ENCODE measurements at places on chromosomes 1 and 21. TPM values are rescaled to one million over a fixed set of nuclear protein-coding genes. Genes with fewer than 3 reads are reported as not detected.
A peak's percentile ranks its signal among the peaks of the same experiment; 100 is the strongest.

GRCh38 chr1:156502894-156503697 lies 2.5 kb upstream of the MEF2D start:
- H3K4me1 ChIP-seq: peaks cover 66% of the 10 kb centered on the region
- peak; percentile 92 for DNase-seq
- no peaks in the 10 kb centered on the region for H3K27me3 ChIP-seq
- no peaks in the 10 kb centered on the region for H3K36me3 ChIP-seq
- H3K4me3 ChIP-seq: peak overlapping the region; percentile 4

GRCh38 chr1:178581351-178582303 lies 68.7 kb downstream of the TEX35 start:
- no peaks in the 10 kb centered on the region for H3K36me3 ChIP-seq
- no peak overlapping the region for H3K4me3 ChIP-seq
- H3K27ac ChIP-seq: peak overlapping the region; percentile 40
- H3K27me3 ChIP-seq: no peaks in the 10 kb centered on the region
- no peak for DNase-seq
- no peaks in the 10 kb centered on the region for H3K4me1 ChIP-seq

TSPAN2 gene
- total RNA-seq: 2.6 TPM

FCGR1A gene
- total RNA-seq: 3.5 TPM

GRCh38 chr1:81922955-81923354 lies 122.2 kb downstream of the ADGRL2 start:
- DNase-seq: no peak
- H3K4me1 ChIP-seq: peaks cover 7% of the 10 kb centered on the region
- no peaks in the 10 kb centered on the region for H3K36me3 ChIP-seq
- H3K4me3 ChIP-seq: no peak overlapping the region
- H3K27me3 ChIP-seq: no peaks in the 10 kb centered on the region
- H3K27ac ChIP-seq: no peak overlapping the region

GRCh38 chr1:228120857-228121489 lies 11.9 kb upstream of the MRPL55 start:
- no peak overlapping the region for H3K4me3 ChIP-seq
- H3K36me3 ChIP-seq: no peaks in the 10 kb centered on the region
- DNase-seq: no peak
- no peak overlapping the region for H3K27ac ChIP-seq
- no peaks in the 10 kb centered on the region for H3K27me3 ChIP-seq

DNA sequence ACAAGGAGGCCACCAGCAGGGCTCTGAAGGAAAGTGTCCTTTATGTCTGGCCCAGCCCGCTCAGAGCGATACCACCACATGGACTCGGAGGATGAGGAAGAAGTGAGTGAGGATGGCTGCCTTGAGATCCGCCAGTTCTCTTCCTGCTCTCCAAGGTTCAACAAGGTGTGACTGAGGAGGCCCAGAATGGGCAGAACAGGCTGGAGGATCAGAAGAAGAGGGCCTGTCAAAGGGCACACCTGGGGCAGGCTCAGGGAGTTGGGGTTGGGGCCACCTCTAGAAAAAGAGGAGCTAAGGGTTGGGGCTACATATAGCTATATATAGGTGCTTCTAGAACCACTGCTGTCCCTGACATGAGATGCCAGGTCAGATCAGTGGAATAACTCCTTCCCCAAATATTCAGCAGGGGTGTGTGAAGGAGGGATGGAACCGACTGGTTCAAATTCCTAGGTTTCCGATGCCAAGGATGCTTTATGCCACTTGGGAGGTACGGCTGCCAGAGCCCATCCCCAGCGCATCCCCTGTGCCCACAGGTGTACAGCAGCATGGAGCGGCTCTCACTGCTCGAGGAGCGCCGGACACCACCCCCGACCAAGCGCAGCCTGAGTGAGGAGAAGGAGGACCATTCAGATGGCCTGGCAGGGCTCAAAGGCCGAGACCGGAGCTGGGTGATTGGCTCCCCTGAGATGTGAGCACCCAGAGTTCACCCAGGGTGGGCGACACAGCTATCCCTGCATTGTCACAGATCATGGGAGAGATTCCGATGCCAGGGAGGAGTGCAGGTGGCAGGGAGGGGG lies 102.2 kb downstream of the PIK3R3 start:
- no peaks in the 10 kb centered on the region for H3K4me1 ChIP-seq
- no peak for DNase-seq
- H3K4me3 ChIP-seq: no peak overlapping the region
- H3K36me3 ChIP-seq: peaks cover 65% of the 10 kb centered on the region
- H3K27me3 ChIP-seq: no peaks in the 10 kb centered on the region
